ENCODE measurements at places on chromosomes 11 and 22.

DNA sequence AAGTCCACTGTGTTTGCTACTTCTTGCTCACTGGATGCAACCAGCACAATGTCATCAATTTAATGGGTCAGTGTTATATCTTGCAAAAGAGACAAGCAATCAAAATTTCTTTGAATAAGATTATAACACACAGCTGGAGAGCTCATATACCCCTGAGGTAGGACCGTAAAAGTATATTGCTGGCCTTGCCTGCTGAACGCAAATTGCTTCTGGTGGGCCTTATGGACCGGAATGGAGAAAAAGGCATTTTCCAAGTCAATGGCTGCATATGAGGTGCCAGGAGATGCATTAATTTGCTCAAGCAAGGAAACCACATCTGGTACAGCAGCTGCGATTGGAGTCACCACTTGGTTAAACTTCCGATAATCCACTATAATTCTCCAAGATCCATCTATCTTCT lies 119.1 kb downstream of the ZNF280B start:
- no peak for DNase-seq

DNA sequence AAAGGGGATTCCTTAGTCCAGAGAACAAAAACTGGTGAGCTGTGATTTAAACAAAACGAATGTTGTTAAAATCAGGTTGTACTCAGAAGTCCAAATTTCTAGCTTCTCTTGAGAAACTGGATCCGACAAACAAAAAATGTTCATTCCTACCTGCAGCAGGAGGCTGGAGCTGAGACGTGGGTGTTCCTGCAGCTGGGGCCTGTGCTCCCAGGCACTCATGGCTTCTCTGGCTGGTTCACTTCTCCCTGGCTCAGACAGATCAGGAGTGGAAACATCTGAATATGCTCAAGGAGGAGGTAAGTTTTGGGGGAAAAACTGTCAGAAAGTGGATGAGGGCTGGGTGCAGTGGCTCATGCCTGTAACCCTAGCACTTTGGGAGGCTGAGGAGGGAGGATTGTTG lies 24.7 kb upstream of the PARVB start:
- no peak for DNase-seq

- DNase-seq, result peak; percentile 24
Observed at GRCh38 chr22:37940698-37941376, 12.6 kb downstream of the C22orf23 start.

DNA sequence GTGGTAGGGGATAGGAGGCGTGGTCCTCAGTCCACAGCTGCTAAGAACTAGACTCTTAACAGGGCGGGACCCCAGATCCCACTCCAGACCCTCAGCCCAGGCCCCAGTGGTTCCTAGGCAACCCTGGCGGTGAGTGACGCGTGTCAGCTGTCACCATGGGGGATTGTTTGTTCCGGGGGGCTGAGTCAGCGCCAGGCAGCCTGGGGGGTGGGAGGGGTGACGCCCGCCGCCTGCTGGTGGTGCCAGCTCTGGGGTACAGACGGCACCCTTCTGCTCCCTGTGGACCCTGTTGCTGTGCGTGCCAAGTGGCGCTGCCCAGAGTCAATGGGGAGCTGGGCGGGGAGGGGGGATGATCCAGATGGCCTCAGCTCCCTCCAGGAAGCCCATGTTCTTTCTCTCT lies 2.5 kb downstream of the CNIH2 start:
- DNase-seq, result no peak

- DNase-seq, result no peak
Observed at GRCh38 chr11:133981156-133981555, 24.4 kb upstream of the IGSF9B start.
